ENCODE measurements at places on chromosomes 3 and 15.

DNA sequence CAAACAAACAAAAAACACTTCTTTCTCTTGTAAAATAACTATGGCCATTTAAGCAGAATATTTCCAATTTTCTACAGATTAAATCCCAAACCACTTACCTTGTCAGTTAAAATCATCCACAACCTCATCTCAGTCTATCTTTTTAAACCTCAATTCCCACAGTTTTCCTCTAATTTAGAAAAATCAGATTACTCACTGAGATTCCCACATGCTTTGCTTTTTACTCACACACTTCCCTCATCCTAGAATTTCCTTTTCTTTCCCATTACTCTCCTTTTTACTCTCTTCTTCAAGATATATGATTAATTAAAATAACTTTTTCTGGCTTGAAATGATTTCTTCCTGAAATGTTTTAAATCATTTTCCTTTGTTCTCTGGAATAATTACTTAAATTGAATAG, 790.7 kb downstream of the ROBO1 start:
- DNase-seq = no peak

- no peak for DNase-seq
Measured at GRCh38 chr3:87272718-87273341, 3.6 kb downstream of the POU1F1 start.

DNA sequence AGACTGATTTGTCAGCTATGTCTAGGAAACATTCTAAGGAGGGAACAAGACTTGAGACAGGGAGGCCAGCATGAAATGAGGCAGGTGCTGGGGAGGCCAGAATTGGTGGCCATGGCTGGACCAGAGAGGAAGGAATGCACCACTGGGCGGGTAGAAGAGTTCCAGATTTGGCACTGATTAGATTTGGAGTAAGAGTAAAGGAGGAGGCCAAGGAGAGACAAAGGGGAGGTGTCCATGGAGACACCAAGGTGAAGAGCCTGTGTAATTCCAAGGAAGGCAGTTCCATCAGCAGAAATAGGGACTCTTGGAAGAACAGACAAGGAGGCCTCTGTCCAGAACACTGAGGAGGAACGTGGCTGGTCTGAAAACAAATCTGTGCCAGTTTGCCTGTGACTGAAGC, 1.8 kb downstream of the ARNT2 start:
- DNase-seq = no peak

DNA sequence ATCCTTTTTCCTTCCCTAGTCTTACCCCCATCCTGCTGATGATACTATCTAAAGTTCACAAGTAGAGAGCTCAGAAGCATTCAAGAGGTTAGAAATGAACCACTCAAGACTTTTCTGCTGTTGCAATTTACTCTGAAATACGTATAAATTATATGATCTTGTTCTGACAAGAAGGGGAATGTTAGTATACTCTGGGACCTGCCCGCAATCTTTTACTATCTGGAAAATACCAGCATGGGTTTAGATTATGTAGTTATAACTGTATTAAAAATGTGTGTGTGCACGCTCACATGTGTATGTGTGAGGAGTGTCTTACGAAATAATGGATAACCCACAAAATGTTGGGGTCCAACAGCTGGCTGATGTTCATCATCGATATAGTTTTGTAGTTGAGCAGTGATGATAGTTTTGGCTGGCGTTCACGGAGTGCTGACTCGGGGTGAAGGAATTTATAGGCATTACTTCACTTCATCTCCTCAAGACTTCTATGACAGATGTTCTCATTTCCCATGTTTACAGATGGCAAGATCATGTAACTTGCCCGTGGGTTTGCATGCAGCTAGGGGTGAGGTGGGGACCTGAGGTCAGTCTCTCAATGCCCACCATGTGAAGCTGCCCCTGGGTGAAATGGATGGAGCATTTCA, 297.5 kb upstream of the LYSMD4 start:
- DNase-seq = no peak

DNA sequence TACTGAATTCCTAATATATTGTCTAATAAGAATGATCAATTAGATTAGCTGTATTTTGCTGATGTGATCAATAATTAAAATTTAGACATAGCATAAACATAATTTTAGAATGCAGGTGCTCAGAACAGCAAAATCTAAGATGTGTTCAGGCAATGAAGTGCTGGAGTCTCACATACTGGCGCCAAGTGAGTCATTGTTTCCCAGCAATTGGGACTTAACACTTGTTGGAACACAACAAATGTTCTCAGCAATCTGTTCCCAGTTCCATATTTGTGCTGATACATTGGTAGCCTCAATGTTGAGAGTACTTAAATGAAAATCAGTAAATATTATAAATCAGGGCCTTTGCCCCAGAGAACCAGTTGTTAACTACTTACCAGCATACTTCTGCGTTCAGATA, 619.0 kb downstream of the ROBO1 start:
- DNase-seq = no peak

DNA sequence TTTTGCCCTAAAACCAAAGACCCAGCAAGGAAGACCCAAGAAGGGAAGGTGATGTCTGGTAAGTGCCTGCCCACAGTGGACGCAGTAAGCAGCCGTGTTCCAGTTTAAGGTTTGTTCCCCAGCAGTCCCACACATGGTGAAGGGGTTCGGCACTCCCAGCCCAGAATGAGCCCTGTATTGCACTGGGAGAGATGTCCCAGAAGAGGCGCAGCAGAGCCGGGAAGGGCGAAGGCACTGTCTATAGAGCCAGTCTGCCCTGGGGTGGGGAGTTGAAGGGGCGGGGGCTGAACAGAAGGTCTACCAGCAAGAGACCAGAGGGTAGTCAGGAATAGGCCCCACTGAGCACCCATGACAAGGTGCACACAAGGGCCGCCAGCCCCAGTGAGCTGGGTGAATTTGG, 6.4 kb downstream of the TMEM158 start:
- DNase-seq = no peak

- DNase-seq = no peak
Measured at GRCh38 chr3:124275412-124275811, 283.5 kb upstream of the ROPN1 start.

GRCh38 chr15:40744815-40745152, 10.3 kb downstream of the RMDN3 start:
- no peak for DNase-seq

DNA sequence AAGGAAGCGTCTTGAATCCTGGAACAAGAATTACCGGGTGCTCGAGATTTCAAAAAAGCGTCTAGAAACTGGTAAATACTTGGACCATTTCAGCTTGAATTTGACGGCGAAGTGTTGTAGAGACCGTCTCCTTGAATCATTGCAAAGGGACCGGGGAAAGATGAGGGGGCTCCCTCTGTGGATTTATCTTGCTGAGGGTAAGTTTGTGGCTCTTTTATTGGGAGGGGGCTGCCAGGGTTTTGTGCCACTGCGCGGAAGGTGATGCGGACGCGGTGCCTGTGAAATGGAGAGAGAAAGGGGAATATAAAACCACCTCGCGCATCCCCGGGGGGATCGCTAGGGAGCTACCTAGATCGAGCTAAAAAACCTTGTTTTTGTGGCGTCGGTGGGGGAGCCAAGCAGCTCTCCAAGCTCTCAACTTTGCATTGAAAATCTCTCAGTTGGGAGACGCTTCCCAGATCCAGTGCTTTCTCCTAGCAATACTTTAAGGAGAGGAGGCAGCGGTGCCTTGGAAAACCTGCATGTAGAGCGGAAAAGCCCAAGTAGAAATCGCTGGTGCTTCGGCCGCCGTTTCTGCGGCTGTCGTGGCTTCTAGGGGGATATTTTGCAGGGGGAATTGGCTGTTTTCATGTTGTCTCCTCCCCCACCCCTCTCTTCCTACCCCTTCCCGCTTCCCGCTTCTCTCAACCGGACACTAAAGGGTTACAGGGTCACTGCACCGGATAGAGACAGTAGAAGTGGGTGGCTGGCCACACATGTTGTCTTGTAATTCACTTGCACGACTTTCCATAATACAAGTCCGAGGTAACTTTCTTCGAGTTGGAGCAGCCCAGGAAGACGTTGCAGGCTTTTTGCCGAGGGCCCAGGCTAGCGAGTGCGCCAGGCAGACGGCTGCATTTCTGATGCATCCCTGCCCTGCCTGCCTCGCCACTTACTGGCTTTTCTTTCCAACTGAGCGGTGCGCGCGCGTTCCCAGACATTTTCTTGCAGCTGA, 187.6 kb downstream of the NLGN1 start:
- peak; percentile 54 for DNase-seq

DNA sequence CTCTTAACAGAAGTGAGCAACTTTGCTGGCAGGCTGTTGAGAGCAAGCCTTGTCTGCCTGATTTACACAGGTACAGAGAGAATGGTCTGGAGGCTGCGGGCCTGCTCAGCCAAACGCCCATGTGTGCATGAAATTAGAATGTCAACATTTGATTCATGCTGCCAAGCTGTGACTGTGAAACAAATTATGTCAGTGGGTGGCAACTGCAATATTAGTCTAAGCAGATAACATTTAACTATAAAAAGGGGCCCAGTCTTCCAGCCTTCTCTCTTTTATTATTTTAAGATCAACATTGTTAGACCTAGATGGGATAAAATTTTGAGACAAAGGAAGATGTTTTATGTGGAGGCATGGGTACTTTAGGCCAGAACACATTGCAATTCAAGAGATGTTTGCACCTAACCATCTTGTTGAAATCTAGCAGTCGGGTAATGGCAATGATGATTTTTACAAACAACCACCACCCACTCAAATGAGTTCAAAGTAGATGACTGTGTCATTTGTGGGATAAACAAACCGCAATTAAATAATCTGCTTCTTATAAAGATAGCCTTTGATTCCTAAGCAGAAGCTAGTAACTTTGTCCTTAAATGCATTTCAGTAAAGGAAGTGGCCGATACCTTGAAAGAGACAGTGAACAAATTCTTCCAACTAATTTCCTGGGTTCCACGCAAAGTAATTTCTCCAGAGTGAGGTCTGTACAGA, 70.2 kb downstream of the FOXB1 start:
- no peak for DNase-seq

DNA sequence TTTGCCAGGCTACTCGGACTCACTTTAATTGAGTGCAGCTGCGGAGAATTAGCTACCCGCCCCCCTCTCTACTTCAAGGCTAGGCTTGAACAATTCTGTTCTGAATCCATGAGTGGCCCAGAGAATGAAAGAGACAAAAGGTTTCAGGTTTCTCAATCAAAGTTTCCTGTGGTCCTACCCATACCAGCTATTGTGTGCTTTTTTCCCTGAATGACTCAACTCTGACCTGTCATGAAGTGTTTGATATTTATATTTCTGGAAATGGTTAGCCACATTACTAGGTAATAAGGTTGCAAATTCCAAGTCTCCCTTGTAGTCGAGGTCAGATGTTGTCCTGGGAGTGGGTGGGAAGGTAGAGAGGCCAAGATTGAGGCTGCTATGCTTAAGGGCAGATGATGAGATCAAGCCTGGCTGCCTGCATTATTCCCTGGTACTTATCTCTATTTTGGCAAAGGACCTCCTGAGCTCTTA, 392.7 kb upstream of the TBL1XR1 start:
- DNase-seq = peak; percentile 75

GRCh38 chr15:92883163-92883875, 16.8 kb upstream of the CHD2 start:
- no peak for DNase-seq

- DNase-seq = no peak
Measured at GRCh38 chr15:59196416-59196815, 10.2 kb upstream of the LDHAL6B start.

GRCh38 chr15:79105141-79105540, 14.6 kb upstream of the RASGRF1 start:
- DNase-seq = no peak

DNA sequence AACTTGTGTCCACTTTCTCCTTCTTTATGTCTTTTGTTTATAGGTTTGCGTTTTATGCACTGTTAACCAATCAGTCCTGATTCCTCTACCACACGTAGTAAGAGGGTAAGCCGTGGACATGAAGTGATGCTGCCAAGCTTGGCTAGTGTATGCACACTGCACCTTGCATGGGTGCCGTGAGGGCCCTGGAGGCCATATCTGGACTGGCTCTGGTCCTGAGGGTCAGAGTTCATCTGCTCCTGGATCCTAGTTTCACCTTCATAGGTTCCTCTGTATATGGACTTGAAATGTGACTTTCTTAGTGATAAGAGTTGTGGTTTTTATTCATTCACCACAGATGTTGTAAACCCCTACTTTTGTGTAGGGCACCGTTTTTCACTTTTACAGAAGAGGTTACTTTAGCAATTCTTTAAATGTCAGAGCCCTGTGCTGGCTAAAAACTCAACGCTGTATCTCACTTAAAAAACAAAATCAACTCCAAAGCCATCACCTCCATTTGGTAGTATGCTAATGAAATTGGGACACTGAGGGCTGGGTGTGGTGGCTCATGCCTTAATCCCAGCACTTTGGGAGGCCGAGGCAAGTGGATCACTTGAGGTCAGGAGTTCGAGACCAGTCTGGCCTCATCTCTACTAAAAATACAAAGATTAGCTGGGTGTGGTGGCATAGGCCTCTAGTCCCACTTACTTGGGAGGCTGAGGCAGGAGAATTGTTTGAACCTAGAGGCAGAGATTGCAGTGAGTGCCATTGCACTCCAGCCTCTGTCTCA, 22.9 kb downstream of the SIAH2 start:
- DNase-seq = no peak

- no peak for DNase-seq
Measured at GRCh38 chr3:153090973-153091372, 71.1 kb upstream of the RAP2B start.

DNA sequence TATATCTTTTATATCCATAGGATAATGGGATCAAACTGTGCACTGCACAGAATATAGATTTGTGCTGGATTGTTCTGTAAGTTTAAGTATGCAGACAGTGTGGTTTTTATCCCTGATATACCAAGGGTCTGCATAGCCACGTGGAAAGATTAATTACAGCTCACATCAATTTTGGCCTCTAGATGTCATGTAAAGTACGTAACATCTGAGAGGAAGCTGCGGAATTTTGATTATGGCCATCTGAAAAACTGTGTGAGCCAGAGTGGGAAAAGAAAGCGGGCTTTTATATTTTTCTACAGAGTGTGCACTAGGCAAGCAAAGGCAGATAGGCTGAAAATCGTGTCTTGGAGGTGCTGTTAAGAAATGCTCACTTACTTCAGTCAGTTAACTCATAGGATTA, 562.7 kb downstream of the GBE1 start:
- no peak for DNase-seq

DNA sequence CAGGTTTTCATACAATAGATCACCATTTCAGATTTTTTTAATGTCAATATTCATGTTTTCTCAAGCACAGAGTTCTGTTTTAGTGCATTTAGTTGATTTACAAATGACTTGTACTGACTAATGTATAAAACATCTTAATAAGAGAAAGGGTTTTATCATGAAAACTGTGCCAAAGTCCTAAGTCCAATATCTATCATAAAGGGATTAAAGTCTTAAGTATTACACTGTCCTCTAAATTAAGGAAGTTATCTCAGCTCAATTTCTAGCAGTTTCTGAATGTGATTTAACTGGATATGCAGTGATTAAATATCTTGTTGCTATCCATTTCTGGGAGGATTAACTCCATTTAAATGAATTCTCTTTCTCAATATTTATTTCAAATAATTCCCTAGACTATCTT, 381.1 kb upstream of the CNTN4 start:
- no peak for DNase-seq

DNA sequence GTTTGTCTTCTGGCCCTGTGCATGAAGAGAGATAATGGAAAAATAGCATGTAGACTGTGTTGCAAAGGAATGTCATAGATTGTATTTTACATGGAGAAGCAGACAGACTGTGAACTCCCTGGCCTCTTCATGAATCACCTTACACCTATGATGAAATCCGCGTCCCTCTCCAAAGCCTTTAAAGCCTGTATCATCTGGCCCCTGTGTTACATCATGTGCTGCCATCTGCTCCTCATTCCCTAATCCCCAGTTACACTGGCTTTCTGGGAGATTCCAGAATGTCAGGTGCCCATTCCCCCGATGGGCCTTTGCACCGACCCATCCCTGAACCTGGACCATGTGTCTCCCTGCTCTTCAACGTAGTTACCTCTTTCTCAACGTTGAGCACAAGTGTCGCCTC, 190.8 kb downstream of the ADAMTSL3 start:
- DNase-seq = no peak

Measured in NCI-H2107 (cell line).